ENCODE measurements at places on chromosomes 5 and 9. TPM values are rescaled to one million over a fixed set of nuclear protein-coding genes. Genes with fewer than 3 reads are reported as not detected.

RXRA gene
- 24.2 TPM for total RNA-seq

CD14 gene
- 86.0 TPM for total RNA-seq

NEUROG1 gene
- total RNA-seq: not detected

BRD9 gene
- total RNA-seq: 69.7 TPM

DNA sequence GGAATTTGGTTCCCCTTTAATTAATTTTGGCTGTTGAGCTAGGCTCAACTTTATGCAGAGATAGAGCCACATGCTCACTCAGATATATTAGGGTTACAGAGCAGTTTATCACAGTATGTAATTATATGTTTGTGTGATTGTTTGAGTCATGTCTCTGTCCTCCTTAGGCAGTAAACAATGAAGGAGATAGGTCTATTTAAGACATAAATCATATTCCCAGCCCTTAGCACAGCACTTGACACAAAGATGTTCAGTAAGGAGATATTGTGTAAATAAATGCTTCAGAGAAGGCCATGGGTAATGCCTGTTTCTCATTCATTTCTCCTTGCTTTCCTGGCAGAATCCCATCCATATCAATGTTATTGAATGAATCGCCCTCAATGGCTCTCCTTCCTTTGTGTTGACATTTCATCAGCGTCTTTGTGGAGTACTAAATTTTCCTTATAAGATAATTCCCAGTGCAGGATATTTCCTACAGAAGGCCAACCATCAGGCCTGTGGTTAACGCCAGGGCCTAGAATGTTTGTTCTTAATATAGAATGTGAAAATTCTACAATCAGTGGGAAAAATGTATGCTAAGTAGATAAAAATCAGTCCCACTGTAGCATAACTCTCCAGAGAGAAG, 408.0 kb downstream of the EBF1 start:
- no peaks in the 10 kb centered on the region for H3K27me3 ChIP-seq
- no peak for DNase-seq
- H3K4me3 ChIP-seq: no peak overlapping the region

- H3K36me3 ChIP-seq: no peaks in the 10 kb centered on the region
- no peak for DNase-seq
- H3K27me3 ChIP-seq: no peaks in the 10 kb centered on the region
- H3K27ac ChIP-seq: no peak overlapping the region
- H3K4me3 ChIP-seq: no peak overlapping the region
Observed at GRCh38 chr5:54743581-54743980, 226.0 kb downstream of the SNX18 start.

GRCh38 chr5:169795338-169795737, 158.3 kb downstream of the DOCK2 start:
- H3K27ac ChIP-seq: no peak overlapping the region
- H3K27me3 ChIP-seq: no peaks in the 10 kb centered on the region
- no peaks in the 10 kb centered on the region for H3K36me3 ChIP-seq
- H3K4me3 ChIP-seq: no peak overlapping the region
- DNase-seq: no peak

DNA sequence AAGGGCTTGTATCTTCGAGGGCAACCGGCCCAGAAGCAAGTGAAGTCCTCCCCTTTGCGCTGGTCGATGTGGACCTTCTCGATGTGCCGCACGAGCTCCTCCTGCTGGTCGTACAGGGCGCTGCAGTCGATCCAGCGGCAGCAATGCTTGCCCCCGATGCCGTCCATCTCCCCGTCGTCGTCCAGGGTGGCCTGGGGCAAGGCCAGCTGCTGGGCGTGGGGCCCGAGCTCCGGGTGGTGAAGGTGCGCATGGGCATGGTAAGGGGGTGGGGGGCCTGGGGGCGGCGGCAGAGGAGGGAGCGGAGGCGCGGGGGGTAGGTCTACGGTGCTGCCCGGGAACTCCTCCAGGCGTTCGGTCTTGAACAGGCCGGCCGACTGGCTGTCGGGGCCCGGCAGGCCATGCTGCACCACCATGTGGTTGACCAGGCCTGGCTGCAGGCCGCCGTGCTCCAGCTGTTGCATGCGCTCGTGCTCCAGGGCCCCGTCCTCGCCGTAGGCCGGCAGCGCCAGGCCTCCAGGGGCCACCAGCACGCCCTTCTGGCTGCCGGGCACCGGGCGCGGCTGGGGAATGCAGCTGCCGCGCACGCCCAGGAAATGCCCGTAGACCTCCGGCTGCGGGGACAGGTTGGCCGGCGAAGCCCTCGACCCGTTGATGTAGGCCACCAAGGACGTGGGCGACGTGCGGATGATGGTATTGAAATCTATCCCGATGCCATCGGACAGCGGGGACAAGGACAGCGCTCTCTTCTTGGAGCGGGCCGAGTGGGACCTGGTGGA, 181.8 kb downstream of the GLIS3 start:
- peaks cover 3% of the 10 kb centered on the region for H3K36me3 ChIP-seq
- no peak overlapping the region for H3K4me3 ChIP-seq
- no peak for DNase-seq
- no peaks in the 10 kb centered on the region for H3K4me1 ChIP-seq
- no peaks in the 10 kb centered on the region for H3K27me3 ChIP-seq
- H3K27ac ChIP-seq: peak overlapping the region; percentile 17

GRCh38 chr9:129773262-129774048, 20.6 kb upstream of the PTGES start:
- no peak for DNase-seq
- no peaks in the 10 kb centered on the region for H3K36me3 ChIP-seq
- H3K27ac ChIP-seq: no peak overlapping the region
- no peaks in the 10 kb centered on the region for H3K27me3 ChIP-seq

- no peak overlapping the region for H3K27ac ChIP-seq
- H3K36me3 ChIP-seq: no peaks in the 10 kb centered on the region
- DNase-seq: no peak
- no peaks in the 10 kb centered on the region for H3K27me3 ChIP-seq
Observed at GRCh38 chr9:125133403-125134329, 9.7 kb downstream of the SCAI start.

DNA sequence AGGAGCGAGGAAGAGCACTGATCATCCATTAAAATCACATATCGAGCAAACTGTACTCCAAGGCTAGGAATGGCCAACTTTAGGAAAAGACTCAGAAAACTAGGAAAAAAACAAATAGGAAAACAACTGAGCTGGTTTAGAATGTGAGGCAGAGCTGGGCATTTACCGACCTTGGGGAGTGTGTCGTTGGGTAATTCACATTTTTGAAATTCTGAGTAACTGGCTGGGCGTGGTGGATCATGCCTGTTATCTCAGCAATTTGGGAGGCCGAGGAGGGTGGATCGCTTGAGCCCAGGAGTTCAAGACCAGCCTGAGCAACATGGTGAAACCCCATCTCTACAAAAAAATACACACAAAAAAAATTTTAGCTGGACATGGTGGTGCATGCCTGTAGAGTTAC, 70.1 kb downstream of the ZFAND5 start:
- DNase-seq: peak; percentile 22
- peaks cover 11% of the 10 kb centered on the region for H3K4me1 ChIP-seq
- H3K27me3 ChIP-seq: no peaks in the 10 kb centered on the region
- H3K27ac ChIP-seq: no peak overlapping the region
- no peak overlapping the region for H3K4me3 ChIP-seq
- no peaks in the 10 kb centered on the region for H3K36me3 ChIP-seq

DNA sequence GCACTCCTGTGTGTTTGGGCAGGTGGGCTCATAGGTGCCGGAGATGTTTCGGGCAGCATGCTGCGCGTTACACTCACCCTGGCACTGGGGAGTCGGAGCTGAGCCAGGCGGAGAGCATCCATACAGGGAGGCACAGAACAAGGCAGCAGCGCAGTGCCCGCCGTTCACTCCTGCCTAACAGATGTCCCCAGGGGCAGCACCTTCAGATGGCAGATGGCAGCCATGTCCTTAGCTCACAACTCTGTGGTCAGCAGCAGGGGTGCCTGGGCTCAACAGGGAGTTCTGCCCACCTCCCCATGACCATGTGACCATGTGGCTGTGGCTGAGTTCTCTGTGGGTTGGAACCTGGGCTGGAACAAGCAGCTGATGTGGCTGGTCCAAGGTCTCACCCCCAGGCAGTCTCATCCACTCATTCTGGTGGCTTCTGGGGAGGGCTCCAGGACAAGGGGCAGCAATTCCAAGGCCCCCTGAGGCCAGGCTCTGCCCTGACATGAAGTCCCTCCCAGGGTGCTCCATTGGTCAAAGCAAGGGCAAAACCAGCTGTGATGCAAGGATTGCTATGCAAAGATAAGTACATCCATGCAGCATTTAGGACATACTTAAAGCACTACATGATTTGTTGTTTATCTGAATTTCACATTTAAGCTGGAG, 64.2 kb downstream of the MRPL36 start:
- no peaks in the 10 kb centered on the region for H3K4me1 ChIP-seq
- no peaks in the 10 kb centered on the region for H3K36me3 ChIP-seq
- no peak for DNase-seq
- H3K27ac ChIP-seq: no peak overlapping the region

GRCh38 chr5:141772281-141772680, 90.3 kb upstream of the ARAP3 start:
- no peaks in the 10 kb centered on the region for H3K4me1 ChIP-seq
- no peak overlapping the region for H3K4me3 ChIP-seq
- peaks cover 2% of the 10 kb centered on the region for H3K27me3 ChIP-seq
- no peaks in the 10 kb centered on the region for H3K36me3 ChIP-seq
- DNase-seq: no peak

DNA sequence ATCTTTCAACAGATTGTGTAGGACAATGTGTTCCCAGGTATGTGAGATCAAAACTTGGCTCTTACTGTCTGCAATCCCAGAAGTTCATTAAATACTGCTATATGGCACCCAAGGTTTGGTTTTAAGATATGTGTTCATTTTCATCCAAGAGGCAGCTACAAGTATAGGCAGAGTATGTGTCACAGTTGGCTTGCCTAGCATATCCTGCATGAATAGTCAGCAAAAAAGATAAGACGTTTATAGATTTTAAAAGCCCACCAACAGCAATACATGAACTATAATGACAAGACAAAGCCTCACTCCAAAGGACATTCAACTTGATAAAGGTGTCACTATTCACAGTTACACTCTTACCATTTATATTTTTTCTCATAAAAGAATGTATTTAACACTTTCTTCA, 99.1 kb downstream of the BNC2 start:
- H3K27me3 ChIP-seq: no peaks in the 10 kb centered on the region
- DNase-seq: peak; percentile 86
- no peak overlapping the region for H3K4me3 ChIP-seq
- H3K27ac ChIP-seq: no peak overlapping the region
- H3K36me3 ChIP-seq: no peaks in the 10 kb centered on the region
- H3K4me1 ChIP-seq: no peaks in the 10 kb centered on the region

Data from lung (tissue), 17 donors.